ENCODE measurements at places on chromosomes 6 and 20.
A peak's percentile ranks its signal among the peaks of the same experiment; 100 is the strongest.

DNA sequence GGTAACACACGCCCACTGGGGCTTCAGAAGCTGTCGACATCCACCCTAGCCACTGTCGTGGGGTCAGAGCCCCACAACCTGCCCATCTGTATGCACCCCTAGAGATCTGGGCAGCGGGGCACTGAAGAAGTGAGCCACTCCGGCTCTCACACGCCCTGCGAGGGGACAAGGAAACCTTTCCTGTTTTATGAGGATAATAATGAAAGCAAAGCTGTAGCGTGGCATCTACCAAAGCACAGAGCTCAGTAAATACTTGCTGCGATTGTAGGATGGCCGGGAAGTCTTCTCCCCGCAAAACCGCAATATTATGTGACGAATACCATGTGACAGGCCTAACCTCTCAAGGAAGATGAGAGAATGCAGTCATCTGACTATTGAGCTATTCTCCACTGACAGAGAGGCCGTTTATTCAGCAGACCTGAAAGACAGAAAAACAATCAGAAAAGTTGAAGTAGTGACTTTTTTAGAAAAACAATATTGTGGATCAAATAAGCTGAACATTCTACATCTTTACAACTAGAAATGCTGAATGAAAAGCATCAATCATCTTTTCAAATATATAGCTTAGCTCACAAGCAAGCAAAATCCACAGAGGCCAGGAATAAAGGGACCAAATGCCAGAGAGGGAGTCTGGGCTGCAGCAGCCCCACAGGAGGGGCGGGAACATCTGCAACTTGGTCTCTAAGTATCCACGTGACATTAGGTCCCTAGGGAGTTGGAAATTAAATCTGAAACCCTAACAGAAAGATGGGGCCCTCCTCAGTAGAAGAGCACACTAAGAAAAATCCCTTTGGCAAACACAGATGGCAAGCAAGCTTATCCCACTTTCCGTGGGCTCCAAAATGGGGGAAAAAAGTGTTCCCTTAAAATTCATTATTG, 207.8 kb downstream of the TTLL2 start:
- no peak for DNase-seq

DNA sequence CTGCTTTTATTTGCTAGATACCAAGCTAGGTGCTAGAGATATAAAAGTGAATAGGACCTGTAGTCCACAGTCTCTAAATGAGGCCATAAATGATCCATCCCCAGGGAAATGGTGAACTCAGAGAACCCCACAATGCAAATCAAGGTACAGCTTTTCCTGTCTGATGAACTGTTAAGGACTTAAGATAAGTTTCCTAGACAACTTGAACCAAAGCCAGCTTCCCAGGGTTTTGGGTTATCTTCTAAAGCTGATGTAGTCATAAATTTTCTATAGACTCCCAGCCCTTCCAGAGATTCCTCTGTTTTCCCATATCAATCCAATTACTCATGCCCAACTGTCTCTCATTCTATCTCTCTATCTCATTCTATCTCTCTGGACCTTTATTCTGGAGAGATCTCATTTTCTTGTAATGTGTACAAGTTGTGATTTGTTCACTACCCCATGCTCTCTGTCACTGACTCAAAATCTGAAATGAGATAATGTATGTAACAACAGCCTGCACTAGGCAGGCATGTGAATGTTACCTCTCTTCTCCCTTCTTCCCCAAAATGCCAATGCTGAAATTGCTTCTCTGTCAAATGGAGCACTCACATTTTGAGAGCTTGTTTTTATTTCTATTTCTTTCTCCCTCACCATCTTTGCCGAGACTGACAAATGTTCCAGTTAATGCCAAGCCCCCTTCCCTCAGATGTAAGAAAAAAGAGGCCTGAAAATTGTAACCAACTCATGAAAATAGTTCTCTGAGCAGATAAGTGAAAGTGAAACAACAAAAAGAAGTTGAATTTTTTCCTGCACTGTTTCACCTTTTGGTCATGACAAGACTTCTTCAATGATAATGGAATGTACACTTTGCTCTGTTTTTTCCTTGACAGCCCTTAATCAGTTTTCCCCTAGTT, 279.9 kb downstream of the SLC35F1 start:
- peak; percentile 15 for DNase-seq

DNA sequence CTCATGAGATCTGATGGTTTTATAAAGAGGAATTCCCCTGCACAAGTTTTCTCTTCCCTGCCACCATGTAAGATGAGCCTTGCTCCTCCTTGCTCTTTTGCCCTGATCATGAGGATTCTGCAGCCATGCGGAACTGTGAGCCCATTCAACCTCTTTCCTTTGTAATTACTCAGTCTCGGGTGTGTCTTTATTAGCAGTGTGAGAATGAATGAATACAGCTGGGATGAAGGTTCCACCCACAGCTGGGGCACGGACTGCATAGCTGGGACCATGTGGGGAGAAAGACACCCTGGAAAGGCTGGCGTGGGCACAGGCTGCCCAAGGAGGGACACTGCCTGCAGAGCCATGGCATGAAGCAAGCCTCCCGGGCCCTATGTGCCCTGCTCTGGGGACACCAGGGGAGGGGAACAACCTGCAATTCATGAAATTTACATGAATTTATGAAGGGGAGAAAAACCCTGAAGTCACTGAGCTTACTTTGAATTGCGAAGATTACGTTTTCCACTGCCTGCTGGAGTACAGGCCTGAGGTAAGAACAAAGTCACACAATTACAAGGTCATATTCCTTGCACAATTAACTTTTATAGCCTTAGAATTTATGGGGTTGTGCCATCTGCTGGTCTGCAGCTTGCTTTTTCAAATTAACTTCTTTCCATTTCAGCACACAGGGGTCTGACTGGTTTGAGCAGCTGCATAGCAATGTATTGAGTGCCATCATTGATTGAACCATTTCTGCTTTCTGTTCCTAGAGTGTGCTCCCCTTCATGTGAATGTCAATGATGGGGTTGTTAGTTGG, 46.2 kb downstream of the SLC22A1 start:
- DNase-seq, result no peak

DNA sequence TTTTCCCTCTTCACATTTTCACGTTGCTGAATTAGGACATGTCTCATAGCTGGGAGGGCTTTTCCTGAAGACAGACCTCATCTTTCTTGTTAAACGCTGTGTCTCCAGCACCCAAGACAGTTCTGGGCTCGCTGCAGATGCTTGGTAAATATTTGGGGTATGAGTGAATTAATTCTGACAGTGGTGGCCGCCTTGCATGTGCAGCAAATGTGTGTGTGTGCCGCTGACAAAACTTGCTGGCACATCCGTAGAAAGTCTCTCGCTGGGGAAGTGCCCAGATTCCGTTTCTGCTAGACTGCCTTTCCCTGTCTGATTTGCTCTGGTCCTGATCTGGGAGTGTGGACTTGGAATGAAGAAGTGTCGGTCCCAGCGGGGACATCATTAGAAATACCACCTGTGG, 48.2 kb upstream of the ZNFX1 start:
- peak; percentile 14 for DNase-seq

DNA sequence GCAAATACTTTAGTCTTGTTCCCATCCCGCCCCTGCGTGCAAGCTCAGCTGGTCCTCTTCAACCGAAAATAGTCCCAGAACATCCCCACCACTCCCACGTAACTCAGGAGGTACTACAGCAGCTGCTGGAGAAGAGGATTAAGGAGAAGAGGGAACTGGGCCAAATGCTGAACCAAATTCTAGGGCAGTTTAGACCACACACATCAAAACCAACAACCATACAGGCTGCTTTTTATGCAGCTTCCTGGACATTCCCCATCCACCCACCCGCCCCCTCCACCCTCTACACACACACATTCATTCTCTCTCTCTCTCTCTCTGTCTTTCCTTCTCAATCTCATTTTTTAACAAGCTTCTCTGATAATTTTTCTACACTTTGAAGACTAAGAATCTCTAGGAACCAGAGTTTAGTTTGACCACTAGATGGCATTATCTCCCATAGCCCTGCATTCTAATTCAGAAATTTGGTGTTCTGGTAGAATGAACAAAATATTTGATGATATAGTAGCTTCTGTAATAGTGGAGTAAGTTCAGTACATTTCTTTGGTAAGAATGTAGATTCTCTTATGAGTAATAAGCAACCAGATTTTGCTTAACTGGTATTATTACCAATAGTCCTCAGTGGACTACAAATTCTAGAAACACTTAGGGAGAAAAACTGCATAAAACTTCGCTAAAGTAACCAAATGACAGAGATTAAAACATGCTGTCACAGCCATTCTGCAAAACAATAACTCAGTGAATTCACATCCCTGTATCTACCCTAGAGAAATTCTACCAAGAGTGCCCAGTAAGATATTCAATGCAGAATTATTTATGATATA, 52.1 kb upstream of the BEND6 start:
- DNase-seq, result peak; percentile 78

DNA sequence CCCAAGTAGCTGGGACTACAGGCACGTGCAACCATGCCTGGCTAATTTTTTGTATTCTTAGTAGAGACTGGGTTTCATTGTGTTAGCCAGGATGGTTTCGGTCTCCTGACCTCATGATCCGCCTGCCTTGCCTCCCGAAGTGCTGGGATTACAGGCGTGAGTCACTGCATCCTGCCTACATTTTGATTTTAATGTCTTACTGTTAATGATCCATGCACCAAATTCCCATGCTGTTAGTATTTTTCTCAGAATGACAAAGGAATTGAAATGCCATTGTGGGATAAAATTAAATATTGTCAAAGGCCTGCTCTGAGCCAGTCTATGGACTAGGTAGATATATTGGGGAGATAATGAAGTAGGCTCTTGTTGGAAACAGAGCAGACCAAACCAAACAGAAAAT, 28.2 kb downstream of the CBFA2T2 start:
- DNase-seq, result peak; percentile 76

DNA sequence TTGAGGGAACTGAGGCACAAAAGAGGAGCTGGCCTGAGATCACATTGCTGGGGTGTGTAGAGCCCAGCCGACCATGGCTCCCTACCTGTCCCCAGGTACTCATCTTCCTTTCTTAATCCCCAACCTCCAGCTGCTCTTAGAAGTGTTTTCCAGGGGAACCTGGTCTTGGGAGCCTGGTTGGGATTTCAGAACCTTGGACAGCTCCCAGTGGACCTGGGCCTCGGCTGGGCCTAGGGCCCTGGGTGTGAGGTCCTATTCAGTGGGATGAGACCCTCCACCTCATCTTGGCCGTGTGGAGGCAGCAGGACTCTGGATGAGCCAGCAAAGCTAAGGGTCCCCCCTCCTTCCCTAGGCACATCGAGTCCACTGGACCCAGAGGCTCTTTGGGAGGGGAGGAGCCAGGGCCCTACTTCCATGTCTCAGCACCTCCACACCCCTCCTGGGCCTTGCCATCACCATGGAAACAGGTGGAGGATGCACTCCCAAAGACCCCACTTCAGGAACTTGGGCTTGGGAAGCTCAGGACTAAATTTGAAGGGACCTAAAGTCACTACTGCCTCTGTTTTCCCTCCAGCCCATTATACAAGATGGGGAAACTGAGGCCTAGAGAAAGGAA, 38.5 kb downstream of the DLGAP4 start:
- DNase-seq, result peak; percentile 84

GRCh38 chr6:165768961-165769360, 105.9 kb upstream of the PDE10A start:
- DNase-seq, result no peak

All from astrocyte of the hippocampus (primary cell).